ENCODE measurements at places on chromosomes 2 and 18.

DNA sequence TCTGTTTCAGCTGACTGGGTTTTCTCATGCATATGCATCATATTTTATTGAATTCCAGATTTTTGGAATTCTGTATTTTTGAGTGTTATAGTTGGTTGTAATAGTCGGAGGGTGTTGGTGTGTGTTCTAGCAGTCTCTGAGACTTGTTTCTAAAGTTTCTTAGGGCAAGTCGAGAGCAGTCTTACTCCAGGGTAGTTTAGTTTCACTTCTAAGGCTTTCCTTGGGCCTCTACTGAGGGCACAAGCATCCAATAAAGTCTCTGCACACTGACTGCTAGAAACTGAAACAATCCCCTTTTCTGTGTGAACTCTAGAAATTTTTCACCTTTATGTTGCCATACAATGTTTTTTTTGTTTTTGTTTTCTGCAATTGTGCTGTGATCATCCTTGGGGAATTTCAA is 663.7 kb upstream of the LRATD1 start:
- no peak for DNase-seq

DNA sequence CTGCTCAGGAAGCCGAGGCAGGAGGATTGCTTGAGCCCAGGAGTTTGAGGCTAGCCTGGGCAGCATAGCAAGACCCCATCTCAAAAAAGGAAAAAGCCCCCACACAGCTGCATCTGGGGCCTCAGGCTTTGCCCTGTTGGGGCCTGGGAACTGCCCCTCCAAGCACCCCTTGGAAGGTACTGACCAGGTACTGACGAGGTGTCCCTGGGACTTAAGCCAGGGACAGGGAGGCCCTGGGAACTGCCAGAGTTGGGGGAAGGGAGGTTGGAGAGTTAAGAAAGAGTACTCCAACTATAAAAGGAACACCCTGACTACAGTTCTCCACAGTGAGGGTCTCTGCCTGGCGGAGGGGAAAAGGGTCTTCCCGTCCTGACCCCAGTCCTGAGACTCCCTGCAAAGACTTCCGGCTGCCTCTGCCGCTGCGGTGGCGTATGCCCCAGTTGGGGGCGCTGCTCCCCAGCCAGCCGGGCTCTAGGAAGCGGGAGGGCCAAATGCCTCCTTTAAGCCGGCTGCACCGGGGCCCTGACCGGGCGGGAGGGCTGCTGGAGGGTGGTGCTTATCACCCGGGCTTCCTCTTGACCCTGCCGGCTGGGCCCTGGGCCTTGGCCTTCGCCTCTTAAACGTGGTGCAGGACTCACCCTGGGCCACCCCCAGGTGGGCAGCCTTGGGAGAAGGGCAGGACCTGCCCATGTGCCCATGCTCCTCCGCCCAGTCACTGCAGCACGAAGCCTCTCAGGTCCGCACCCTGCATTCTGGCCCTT is 12.8 kb downstream of the SLC30A3 start:
- peak; percentile 60 for DNase-seq

GRCh38 chr18:68428661-68429060 is 286.2 kb downstream of the TMX3 start:
- no peak for DNase-seq

GRCh38 chr2:191302459-191303139 is 57.4 kb downstream of the MYO1B start:
- DNase-seq = peak; percentile 37

GRCh38 chr2:148936857-148937450 is 61.9 kb downstream of the KIF5C start:
- peak; percentile 15 for DNase-seq

DNA sequence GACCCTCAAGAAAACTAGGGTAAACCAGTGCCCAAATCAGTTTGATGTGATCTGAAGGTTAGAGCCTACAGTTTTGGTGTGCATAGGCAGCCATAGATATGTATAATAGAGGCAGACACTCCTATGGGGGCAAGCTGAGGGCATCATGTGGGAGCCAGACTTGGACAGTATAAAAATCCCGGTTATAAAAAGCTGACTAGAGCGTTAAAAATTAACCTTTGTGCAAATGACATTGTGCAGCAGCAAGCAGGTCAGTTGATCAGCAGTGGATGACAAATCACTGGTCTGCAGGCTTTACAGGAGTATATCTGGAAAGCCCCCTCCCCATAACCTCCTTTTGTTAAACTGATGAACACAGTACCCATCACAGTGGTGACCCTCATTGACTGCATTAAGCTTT is 107.8 kb downstream of the CTNNA2 start:
- DNase-seq = no peak

DNA sequence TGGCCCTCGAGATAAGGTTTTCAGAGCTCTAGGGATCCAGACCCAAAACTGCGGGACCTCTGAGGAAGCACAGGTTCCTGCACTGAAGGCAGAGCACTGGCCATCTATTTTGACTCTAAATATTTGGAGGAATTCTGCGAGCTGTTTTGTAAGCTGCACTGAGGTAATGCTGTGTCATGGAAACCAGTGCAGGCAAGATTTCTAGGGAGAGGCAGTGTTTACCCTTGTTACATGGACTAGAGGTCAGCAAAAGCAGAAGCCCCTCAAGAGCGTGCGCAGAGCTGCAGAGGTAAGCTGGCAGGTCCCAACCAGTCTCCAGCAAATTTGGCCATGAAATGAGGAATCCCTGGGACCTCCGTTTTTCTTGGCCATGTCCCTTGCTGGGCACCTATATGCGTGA is 137.3 kb downstream of the RNF152 start:
- DNase-seq = no peak

DNA sequence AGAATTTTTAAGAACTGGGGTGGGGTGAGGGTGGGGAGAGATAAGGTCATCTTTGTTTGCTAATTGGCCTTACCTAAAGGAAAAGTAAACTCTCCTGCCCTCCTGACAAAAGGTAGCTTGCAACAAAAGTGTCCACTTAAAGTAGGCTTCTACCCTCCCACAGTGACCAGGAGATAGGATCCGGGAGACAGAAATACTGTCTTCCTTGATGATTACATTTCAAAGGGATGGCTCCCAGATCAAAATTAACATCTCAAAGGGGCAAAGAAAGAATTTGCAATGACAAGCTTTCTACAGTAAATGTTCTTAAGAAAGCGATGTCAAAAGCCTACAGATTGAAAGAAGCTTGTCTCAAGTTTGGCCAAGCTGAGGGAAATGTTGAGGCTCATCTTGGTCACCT is 775.3 kb downstream of the CPS1 start:
- DNase-seq = no peak

DNA sequence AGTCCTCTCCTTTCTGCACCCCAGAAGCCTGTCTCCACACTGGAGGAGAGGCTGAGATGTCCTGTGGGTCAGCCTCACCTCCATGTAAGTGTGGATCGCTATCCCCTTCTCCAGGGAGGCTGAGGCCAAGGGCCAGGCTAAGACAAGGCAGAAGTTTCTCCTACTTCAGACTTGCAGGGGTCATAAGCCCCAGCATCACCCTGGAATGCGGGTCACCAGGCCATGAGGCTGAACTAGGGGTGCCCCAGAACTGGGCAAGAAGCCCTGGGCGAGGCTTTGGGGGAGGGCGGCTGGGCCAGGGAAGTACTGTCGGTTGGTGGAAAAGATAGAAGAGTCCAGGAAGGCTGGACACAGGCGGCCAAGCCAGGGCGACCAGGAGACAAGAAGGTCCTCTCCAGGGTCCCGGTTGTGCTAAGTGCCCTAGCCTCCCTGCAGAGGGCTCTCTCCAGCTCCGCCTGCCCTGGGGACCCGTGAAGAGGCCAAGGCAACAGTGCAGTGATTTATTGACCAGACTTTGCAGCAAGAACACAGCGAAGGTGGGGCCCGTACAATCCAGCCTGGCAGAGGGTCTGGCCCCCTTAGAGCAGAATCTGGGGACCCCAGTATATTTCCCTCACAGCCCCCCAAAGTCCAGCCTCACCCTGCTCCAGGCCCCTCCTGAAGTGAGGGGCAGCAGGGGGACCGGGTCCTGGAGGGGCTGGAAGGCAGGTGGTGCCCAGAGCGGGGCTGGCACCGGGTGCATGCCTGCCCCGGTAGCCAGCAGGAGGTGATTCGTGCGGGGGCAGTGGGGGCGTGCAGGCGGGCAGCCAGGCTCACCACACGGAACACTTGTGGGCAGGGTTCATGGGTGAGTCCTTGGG is 8.1 kb downstream of the ECEL1 start:
- no peak for DNase-seq

GRCh38 chr2:237724811-237725478 is 73.6 kb upstream of the RBM44 start:
- no peak for DNase-seq

GRCh38 chr2:173545364-173545763 is 190.7 kb downstream of the CDCA7 start:
- peak; percentile 27 for DNase-seq

GRCh38 chr2:39150102-39150562 is 29.3 kb upstream of the SOS1 start:
- DNase-seq = no peak

DNA sequence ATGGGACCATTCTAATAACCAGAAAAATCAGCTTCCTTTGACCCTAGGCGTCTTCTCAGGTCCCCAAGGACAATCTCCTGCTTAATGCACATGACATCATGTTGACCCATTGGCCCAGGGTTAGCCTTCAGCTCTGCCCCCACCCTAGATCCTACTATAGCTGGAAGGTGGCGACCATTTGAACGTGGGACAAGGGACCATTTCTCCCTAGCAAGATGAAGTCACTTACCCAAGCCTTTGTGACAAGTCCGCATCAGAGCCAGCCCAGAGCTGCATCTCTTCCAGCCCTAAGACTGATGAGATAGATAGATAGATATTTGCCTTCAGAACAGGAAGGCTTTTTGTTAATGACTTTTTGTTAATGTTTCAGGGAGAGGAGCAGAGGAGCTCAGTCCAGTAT is 28.2 kb upstream of the TAF1B start:
- DNase-seq = no peak

- DNase-seq = peak; percentile 65
Observed at GRCh38 chr18:63207835-63208234, 111.7 kb downstream of the BCL2 start.

DNA sequence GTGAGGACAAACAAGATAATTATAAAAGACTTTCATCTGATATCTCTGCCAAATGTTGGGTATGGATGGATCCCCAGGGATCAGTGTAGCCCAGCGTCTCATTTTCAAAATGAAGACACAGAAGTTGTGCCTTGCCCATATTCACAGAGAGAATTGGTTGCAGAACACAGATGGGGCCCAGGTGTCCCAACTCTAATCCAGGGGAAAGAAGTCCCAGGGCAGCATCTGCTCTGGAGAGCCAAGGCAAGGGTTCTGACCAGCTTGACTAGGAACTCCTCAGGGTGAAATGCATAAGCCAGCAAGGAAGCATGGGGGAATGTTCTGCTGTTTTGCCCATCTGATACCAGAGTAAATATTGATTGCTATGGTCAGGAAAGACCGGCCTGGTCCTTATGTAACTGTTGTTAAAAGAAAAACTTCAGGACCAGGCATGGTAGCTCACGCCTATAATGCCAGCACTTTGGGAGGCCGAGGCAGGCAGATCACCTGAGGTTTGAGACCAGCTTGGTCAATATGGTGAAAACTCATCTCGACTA is 68.7 kb upstream of the CABLES1 start:
- no peak for DNase-seq

DNA sequence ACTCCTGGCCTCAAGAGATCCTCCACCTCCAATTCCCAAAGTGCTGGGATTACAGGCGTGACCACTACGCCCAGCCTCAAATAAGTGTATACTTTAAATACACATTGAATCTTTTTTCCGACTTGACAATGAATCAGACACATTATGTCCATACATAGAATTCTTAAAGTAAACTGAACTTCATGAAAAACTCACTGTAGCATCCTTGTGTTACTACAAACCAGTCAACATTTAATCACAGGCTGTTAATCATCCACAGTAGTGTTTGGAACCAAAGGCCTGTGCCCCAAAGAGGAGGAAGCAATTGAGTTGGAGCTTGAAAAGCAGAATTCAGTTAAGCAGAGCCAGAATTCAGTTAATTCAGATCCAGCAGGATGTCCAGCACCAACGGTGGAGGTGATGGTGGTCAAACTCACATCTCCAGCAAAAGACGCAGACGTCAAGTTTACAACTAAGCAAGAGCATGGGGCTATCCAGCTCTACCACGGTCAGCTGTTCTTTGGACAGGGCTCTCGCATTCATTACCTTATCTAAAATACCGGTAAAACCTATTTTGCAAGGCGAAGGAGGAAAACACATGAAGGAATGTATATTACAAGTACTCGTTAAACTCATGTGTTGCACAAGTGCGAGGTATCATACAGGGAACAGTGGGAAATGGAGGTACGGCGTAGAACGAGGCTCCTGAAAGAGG is 1.2 kb downstream of the SLC39A6 start:
- peak; percentile 10 for DNase-seq

GRCh38 chr18:59904011-59904601 is 4.3 kb downstream of the PMAIP1 start:
- peak; percentile 66 for DNase-seq

DNA sequence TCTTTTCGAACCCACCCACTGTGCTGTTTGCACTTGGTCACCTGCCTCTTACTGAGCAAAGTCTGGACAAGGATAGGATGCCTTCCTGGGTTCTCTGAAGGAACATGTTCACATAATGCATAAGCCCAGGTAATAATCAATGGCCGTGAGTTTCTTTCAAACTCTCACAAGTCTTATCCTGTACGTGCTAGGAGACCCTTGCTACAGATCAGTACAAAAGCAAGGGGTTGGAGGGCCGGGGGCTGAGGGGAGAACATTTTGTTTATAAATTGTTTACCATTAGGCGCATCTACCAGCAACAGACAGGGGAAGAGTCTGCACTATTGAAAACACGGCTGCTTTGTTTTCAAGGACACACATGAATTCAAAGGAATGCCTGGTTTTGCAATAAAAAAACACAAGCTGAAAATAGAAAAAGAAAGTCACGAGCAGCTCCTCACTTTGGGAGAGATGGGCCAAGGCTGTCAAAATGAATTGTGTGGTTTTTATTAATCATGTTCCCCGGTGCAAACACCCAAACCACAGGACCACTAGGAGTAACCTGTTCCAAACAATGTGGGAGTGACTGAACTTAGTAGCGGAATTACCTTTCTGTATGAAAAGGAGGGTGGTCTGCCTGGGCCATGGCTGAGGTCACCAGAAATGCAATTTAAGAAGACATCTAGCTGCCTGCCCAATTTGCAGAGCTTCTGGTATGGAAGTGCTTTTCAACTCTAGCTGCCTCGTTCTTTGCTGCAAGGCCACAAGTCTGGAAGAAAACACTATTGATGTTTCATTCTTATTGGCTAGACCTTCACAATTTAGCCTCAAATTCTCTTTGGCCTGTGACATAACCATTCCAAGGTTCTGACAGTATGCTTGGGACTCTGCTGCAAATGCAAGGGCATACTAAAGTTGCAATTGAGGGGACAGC is 73.5 kb downstream of the CCBE1 start:
- no peak for DNase-seq

DNA sequence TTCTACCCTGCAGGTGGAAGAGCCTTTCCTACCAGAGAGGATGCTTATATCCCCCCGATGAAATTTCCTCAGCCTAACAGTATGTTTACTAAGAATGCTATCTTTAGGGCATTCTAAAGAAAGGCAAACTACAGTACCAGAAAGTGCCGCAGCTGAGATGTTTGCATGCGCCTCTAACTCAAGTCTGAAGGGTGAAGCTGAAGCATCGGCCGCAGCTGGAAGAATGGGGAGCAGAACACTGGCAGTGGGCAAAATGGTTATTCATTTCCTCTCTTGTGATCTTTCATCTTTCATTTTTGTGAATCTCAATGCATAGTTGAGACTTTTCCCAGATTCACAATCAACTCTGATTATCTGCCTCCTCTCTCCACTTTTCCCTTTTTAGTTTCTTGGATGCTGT is 648.2 kb upstream of the ZEB2 start:
- no peak for DNase-seq

- no peak for DNase-seq
Observed at GRCh38 chr2:110770959-110771431, 38.6 kb downstream of the ACOXL start.

GRCh38 chr18:11178951-11179549 is 29.7 kb upstream of the PIEZO2 start:
- DNase-seq = no peak

- DNase-seq = peak; percentile 73
Observed at GRCh38 chr2:68594674-68595492, 48.5 kb upstream of the PROKR1 start.
